ENCODE measurements at places on chromosomes 2 and 18.

DNA sequence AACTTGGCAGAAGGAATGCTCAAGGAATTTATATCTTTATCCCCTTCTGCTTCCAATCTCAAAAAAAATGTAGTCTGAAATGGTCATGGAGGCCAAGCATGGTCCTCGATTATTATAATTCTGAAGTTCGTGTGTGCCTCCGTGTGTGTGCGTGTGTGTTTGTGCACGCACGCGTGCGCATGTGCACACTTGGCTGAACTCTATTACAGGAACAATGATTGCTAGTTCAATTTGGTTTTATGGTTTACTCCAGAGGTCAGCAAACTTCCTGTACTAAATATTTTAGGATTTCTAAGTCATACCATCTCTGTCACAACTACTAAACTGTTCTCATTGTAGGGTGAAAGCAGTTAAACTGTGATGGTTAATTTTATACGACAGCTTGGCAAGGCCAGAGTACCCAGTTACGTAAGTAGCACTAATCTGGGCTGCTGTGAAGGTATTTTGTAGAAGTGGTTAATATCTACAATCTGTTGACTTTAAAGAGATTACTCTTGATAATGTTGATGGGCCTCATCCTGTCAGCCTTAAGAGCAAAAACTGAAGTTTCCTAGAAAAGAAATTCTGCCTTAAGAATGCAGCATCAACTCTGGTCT is 5.8 kb upstream of the MARCHF7 start:
- DNase-seq = no peak

DNA sequence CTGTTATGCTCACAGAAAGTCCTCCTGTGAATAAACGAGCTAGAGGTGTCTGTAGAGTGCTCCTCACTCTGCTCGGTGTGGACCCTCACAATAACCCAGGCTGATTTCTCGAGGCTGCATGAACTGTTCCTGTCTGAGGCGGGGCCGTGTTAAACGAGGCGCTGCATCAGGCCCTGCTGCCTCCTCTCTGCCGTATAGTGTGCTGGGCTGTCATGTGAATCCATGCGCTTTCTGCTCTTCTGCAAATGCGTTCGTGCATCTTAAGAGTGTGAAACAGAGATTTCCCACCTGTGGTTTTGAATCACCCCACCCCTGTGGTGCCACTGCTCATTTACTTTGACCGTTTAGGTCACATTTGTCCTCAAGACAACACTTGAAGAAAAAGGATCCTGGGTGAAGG is 26.2 kb downstream of the TRAF3IP1 start:
- DNase-seq = no peak

GRCh38 chr2:237670641-237671040 is 43.3 kb downstream of the LRRFIP1 start:
- DNase-seq = peak; percentile 33

- DNase-seq = no peak
These were observed 175.0 kb downstream of the PRKCE start for GRCh38 chr2:45826460-45826859.

- DNase-seq = no peak
These were observed 301.4 kb downstream of the ZNF521 start for GRCh38 chr18:25050605-25051004.

DNA sequence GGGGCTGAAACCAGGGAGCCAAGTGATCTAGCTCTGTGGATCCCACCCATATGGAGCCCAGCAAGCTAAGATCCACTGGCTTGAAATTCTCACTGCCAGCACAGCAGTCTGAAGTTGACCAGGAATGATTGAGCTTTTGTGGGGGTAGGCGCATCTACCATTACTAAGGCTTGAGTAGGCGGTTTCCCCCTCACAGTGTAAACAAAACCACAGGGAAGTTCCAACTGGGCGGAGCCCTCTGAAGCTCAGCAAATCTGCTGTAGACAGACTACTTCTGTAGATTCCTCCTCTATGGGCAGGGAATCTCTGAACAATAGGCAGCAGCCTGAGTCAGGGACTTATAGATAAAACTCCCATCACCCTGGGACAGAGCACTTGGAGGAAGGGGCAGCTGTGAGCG is 96.7 kb downstream of the CCDC148 start:
- DNase-seq = peak; percentile 1

GRCh38 chr2:19786408-19787058 is 115.2 kb downstream of the TTC32 start:
- peak; percentile 71 for DNase-seq

- DNase-seq = no peak
These were observed 394.2 kb upstream of the TNP1 start for GRCh38 chr2:217254111-217254510.

- no peak for DNase-seq
These were observed 87.1 kb downstream of the FBXO15 start for GRCh38 chr18:74060579-74060978.

All from fibroblast of skin of right biceps (primary cell).